ENCODE measurements at places on chromosomes 11 and 22. TPM values are rescaled to one million over a fixed set of nuclear protein-coding genes. Genes with fewer than 3 reads are reported as not detected.

Gene PHF21A
- 15.5 TPM for total RNA-seq

Gene C11orf52
- 0.32 TPM for total RNA-seq

Gene TMPRSS13
- not detected for total RNA-seq

Gene SLC22A8
- not detected for total RNA-seq

Gene TMEM45B
- total RNA-seq, result not detected

Gene C11orf97
- not detected for total RNA-seq

Gene TUBA8
- 0.32 TPM for total RNA-seq

Gene CTSW
- total RNA-seq, result 0.43 TPM

Gene POTEH
- total RNA-seq, result not detected

Gene MS4A7
- not detected for total RNA-seq

Gene PHLDA2
- 7.3 TPM for total RNA-seq

Gene GPR83
- total RNA-seq, result under 0.01 TPM

Gene GGT5
- 2.2 TPM for total RNA-seq

Gene LRRC4C
- 0.32 TPM for total RNA-seq

Gene EXPH5
- total RNA-seq, result 2.2 TPM

Gene OR52B2
- total RNA-seq, result not detected

Gene NPTXR
- total RNA-seq, result 0.64 TPM

Gene GPHA2
- total RNA-seq, result not detected

Gene ARHGAP8
- total RNA-seq, result 0.97 TPM

Gene C11orf86
- total RNA-seq, result not detected

Gene NCR3LG1
- 16.8 TPM for total RNA-seq

Gene NEAT1
- total RNA-seq, result 413 TPM

Gene GRAP2
- total RNA-seq, result under 0.01 TPM

Gene FGF19
- total RNA-seq, result not detected
